ENCODE measurements at places on chromosomes 12 and 14.

GRCh38 chr14:94646481-94646880 lies 34.3 kb downstream of the SERPINA3 start:
- no peak for DNase-seq

GRCh38 chr14:24984846-24985589 lies 64.9 kb downstream of the STXBP6 start:
- DNase-seq: no peak

- no peak for DNase-seq
Observed at GRCh38 chr12:117279606-117280005, 81.8 kb downstream of the NOS1 start.

DNA sequence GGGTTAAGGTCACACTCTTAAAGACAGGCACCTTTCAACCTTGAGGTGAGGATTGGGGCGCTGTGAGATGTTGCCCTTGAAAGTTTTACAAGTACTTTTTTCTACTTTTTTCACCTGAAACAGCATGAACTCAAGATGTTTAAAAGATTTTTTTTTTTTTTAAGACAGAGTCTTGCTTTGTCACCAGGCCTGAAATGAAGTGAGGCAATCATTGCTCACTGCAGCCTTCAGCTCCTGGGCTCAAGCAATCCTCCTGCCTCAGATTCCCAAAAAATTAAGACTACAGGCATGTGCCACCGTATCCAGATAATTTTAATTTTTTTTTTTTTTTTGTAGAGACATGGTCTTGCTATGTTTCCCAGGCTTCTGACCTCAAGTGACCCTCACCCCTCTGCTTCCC lies 243.9 kb downstream of the DIO2 start:
- DNase-seq: no peak

DNA sequence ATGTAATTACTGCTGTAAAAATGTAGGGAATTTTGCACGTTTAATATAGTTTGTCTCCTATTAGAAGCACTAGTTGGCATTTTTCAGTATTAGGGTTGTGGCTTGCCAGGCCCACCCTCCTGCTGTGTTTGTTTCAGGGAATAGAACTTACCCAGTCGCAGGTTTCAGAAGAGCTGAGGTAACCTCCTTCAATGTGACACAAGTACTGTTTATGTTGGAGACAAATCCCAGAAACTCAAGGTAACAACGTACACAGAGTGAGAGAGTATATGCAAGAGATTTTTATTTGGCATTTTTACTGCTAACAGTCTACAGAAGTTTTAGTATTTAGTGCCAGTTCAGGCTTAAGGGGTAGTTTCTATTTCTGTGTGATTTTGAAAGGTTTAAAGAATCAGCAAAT lies 284.3 kb downstream of the RAD51B start:
- no peak for DNase-seq

DNA sequence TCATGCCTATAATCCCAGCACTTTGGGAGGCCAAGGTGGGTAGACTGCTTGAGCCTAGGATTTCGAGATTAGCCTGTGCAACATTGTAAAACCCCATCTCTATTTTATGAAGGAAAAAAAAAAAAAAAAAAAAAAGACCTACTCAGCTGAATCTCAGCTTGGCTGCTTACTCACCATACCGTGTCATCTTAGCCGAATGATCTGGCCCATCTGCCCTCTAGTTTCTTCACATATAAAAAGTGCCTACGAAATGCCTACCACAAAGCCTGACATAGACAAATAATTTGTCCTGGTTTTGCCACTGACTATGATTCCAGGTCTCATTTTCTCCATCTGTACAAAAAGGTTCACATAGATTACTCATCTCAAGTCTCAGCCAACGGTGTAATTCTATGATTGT lies 10.1 kb downstream of the DIABLO start:
- DNase-seq: no peak
